ENCODE measurements at places on chromosomes 5 and 9. TPM values are rescaled to one million over a fixed set of nuclear protein-coding genes. Genes with fewer than 3 reads are reported as not detected.

The ARSB gene
- total RNA-seq: 13.3 TPM

The CCDC69 gene
- 15.4 TPM for total RNA-seq

The CKMT2 gene
- total RNA-seq: 1.7 TPM

The TMEM215 gene
- not detected for total RNA-seq

The DEPDC1B gene
- 3.1 TPM for total RNA-seq

GRCh38 chr9:88075966-88076285 is 62.3 kb downstream of the SPATA31C2 start:
- H3K27ac ChIP-seq: no peak overlapping the region
- no peaks in the 10 kb centered on the region for H3K27me3 ChIP-seq
- DNase-seq: peak; percentile 29
- no peak overlapping the region for H3K4me3 ChIP-seq
- H3K4me1 ChIP-seq: no peaks in the 10 kb centered on the region

DNA sequence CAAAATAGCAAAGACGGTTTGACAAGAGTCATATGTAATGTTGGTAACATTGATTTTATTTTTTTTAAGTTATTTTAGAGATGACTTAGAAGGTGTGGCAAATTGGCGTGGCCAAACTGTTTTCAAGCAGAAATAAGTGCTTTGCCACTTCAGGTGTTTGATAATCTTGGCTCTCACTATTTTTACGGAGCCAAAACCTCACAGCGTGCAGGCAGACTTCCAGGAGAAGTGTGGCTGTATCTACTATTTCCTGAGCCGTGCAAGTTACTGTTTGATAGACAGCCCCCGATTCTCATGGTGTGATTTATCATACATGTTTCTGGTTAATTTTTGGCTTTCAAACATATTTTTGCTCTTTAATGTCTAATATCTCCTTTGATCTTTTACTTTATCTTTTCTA is 269.5 kb downstream of the ADAMTSL1 start:
- DNase-seq: peak; percentile 18
- H3K4me3 ChIP-seq: no peak overlapping the region

DNA sequence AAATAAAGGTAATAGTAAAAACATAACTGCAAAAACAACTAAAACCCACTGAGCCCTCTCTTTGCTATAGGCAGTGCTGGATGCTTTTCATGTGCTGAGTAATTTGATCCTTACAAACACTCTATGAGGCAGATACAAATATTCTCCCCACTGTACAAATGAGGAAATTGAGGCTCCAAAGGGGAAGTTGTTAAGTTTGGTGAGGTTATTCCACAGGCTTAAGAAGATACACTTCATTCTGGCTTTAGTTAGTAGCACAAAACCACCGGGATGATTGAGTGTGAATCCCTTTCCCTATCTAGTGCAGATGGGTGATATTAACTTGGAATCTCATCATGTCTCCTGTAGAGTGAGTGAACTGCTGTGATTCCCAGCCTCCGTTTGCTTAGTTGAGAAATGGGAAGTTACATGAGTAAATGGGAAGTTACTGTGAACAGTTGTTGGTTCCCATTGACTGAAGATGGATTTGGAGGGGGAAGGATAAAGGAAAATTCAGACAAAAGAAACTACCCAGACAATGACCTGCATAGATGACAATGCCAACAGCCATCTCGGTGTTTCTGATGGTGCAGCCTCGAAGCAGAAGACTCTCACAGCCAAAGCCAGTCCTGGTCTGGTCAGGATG is 208.3 kb downstream of the ATP10B start:
- H3K4me1 ChIP-seq: no peaks in the 10 kb centered on the region
- no peak for DNase-seq
- H3K4me3 ChIP-seq: no peak overlapping the region
- H3K27me3 ChIP-seq: no peaks in the 10 kb centered on the region

DNA sequence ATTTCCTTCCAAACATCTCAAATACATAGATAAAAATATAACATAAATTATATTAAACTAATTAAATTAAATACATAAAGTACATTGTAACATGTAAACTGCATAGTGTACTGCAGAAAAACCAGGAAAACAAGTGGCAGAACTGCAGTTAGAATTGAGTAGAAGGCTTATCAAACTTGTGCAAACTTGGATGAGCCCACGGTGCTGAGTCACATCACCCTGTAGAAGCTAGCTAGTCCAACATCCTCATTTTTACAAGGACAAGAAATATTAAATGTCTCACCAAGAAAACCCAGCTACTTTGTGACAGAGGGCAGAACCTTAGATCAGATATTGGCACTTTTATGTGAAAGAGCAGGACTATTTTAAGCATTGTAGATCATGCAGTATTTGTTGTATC is 807.9 kb upstream of the NUDT12 start:
- H3K4me1 ChIP-seq: no peaks in the 10 kb centered on the region
- no peaks in the 10 kb centered on the region for H3K27me3 ChIP-seq
- H3K36me3 ChIP-seq: no peaks in the 10 kb centered on the region
- no peak overlapping the region for H3K27ac ChIP-seq
- DNase-seq: no peak

DNA sequence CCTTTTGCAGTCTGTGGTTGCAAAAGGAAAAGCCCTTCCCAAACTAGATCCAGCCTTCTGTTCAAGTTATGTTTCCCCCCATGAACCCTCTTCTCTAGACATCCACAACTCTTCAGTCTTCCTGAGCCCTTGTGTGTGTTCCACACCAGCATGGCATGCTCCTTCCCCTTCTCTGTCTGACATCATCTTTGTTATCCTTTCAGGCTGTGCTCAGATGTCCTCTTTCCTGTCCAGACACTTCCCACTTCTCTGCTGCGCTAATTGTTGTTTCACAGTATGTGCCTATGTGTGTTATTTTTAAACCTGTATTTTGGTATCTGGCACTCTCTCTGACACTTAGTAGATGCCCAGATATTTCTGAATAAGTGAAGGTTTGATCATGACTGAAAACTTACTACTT is 38.2 kb downstream of the FOCAD start:
- no peak overlapping the region for H3K4me3 ChIP-seq
- DNase-seq: peak; percentile 19
- H3K27ac ChIP-seq: no peak overlapping the region
- no peaks in the 10 kb centered on the region for H3K27me3 ChIP-seq

GRCh38 chr5:116740771-116741170 is 166.1 kb upstream of the SEMA6A start:
- H3K4me1 ChIP-seq: peaks cover 6% of the 10 kb centered on the region
- no peak for DNase-seq
- H3K36me3 ChIP-seq: no peaks in the 10 kb centered on the region
- H3K27me3 ChIP-seq: no peaks in the 10 kb centered on the region

GRCh38 chr5:124584991-124585715 is 161.3 kb downstream of the ZNF608 start:
- no peaks in the 10 kb centered on the region for H3K36me3 ChIP-seq
- no peak for DNase-seq
- no peaks in the 10 kb centered on the region for H3K4me1 ChIP-seq
- H3K4me3 ChIP-seq: no peak overlapping the region
- H3K27me3 ChIP-seq: no peaks in the 10 kb centered on the region

DNA sequence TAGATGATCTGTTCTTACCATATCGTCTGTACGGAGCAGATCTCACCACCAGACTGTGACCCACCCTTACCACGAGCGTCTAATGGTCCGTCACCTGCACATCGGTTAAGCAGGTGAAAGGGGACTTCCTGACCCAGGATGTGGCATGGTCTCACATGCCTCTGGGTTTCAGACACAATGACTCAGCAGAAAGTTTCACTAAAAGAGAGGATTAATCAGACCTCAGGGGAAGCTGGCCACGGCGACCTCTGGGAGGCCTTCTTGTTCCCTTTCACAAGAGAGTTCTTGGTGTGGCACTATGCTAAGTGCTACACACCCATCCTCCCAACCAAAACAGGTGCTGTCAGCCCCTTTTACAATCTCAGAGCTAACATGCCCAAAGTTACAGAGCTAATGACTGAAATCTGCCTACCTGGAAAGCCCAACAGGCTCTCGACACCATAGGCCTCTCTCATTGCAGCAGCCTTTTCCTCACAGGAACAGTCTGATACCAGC is 41.6 kb downstream of the ADAMTS12 start:
- H3K27me3 ChIP-seq: no peaks in the 10 kb centered on the region
- H3K36me3 ChIP-seq: peaks cover 3% of the 10 kb centered on the region
- no peak overlapping the region for H3K27ac ChIP-seq
- no peak for DNase-seq
- no peak overlapping the region for H3K4me3 ChIP-seq
- peaks cover 6% of the 10 kb centered on the region for H3K4me1 ChIP-seq

DNA sequence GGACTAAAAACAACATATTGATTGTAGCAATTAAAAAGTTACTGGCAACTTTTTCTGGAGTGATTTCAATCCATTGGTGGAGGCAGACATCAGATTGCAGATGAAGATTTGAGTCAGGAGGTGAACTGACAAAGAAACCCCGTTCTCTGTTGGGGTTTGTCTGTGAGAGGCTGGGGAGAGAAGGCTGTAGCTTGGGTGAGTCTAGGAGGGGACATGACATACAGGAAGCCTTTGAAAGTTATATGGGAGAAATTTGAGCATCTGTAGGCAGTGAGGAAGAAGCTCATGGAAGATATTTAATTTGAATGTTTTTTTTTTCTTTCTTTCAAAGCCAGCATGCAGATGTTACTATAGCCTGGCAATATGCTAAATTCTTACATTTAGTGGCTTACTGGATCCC is 26.0 kb downstream of the KDM4C start:
- H3K4me3 ChIP-seq: no peak overlapping the region
- no peaks in the 10 kb centered on the region for H3K27me3 ChIP-seq
- DNase-seq: no peak
- no peak overlapping the region for H3K27ac ChIP-seq

GRCh38 chr5:179878222-179879002 is 19.8 kb upstream of the MRNIP start:
- no peak overlapping the region for H3K4me3 ChIP-seq
- no peaks in the 10 kb centered on the region for H3K27me3 ChIP-seq
- no peak overlapping the region for H3K27ac ChIP-seq
- no peak for DNase-seq
- H3K36me3 ChIP-seq: peaks cover 55% of the 10 kb centered on the region

- no peak within 1 kb of the TSS for H3K27ac ChIP-seq
- no peak within 1 kb of the TSS for H3K4me3 ChIP-seq
- no peak for DNase-seq
These were observed at the start of gene RNF183 for GRCh38 chr9:113302792-113303418. TSS of gene RNF183 (minus strand) at chr9:113303376. CDS start at chr9:113298184, 5,192 bp downstream.

DNA sequence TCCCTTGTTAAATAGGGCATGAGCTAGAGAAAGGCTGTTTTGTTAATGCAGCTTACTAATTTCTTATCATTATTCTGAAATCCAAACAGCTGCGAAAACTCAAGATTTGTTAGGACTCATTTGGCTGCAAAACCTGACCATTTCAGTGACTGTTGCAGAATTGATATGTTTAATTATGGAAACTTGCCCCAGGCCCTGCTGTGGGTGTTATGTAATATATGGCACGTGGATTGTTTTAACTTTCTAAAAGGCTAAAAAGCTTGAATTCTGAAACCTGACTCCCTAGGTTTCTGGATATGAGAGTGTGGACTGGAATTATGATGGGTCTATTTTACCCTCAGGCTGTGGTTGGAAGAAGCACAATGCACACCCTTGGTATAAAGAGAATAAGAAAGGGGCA is 4.4 kb downstream of the IL9 start:
- H3K4me1 ChIP-seq: no peaks in the 10 kb centered on the region
- peaks cover 4% of the 10 kb centered on the region for H3K27me3 ChIP-seq
- no peaks in the 10 kb centered on the region for H3K36me3 ChIP-seq
- H3K27ac ChIP-seq: no peak overlapping the region

- no peak overlapping the region for H3K4me3 ChIP-seq
- peaks cover 31% of the 10 kb centered on the region for H3K4me1 ChIP-seq
- no peaks in the 10 kb centered on the region for H3K36me3 ChIP-seq
- DNase-seq: no peak
- H3K27ac ChIP-seq: no peak overlapping the region
These were observed 422.7 kb upstream of the GRAMD2B start for GRCh38 chr5:126000507-126000906.

- H3K36me3 ChIP-seq: no peaks in the 10 kb centered on the region
- DNase-seq: no peak
- no peaks in the 10 kb centered on the region for H3K4me1 ChIP-seq
- no peak overlapping the region for H3K27ac ChIP-seq
These were observed 68.2 kb downstream of the THBS4 start for GRCh38 chr5:80103371-80103770.

DNA sequence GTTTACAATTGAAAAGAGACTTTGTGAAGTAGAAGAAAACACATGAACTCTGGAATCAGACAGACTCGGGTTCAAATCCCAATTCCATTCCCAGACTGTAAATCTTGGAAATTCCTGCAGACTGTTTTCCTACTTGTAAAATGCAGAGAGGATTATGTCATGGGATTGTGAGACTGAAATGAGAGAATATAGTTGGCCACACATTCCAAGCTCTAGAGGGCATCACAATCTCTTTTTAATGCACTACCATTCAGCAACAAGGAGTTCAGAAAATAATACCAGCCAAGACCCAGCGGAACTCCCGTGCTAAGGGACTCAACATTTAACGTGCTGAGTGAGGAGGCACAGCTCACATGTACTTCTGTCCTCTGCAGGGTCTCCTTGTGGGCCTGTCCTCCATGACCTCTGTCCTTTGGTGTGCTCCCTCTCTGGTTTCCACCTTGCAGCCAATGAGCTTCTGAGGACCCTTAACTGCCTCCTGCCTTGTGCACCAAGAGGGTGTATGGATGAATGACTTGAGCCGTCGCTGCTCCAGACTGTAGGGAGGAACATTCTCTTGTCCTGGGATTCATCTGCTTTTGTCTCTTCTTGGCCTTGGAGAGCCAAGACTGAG is 263.5 kb downstream of the NTRK2 start:
- no peak overlapping the region for H3K27ac ChIP-seq
- H3K36me3 ChIP-seq: peaks cover 1% of the 10 kb centered on the region
- peaks cover 17% of the 10 kb centered on the region for H3K27me3 ChIP-seq
- peaks cover 1% of the 10 kb centered on the region for H3K4me1 ChIP-seq
- H3K4me3 ChIP-seq: no peak overlapping the region

DNA sequence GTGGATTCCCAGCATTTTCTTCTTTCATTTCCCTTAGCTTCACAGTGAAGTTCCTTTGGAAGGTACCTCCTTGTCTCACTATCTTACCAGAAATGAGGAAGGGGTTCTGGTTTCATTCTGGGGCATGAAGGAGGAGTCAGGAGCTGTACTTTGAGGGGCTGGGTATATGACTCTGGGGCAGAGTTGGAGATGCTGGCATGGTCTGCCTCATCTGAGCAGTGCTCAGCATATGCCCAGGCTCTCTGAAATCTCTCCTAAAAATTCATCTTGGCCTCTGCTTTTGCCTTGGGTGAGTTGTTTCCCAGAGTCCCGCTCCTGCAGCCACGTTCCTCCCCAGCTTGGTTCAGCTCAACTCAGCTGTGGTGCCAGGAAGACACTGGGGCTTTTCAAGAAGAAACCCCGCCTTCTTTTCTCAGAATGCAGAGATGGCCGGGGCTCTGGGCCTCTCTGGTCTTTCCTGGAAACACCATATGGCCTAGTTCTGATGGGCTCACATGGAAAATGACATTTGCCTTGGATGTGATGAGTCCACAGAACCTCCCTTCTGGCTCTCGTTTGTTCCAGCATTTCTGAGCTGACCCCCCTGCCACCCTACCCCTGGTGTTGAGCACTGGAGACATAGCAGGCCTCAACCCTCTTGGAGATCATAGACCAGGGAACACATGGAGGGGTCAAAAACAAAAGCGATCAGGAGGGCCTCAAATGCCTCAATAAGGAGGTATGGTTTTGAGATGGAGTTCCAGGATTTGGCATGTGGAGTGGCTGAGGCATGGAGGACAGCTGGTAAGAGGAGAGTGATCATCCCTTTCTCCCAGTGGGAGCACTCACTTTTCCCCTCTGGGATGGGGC is 12.0 kb upstream of the TGFBR1 start:
- H3K27me3 ChIP-seq: no peaks in the 10 kb centered on the region
- no peaks in the 10 kb centered on the region for H3K4me1 ChIP-seq
- H3K27ac ChIP-seq: no peak overlapping the region
- H3K36me3 ChIP-seq: no peaks in the 10 kb centered on the region
- no peak overlapping the region for H3K4me3 ChIP-seq
- DNase-seq: no peak

- H3K36me3 ChIP-seq: no peaks in the 10 kb centered on the region
- DNase-seq: no peak
- no peaks in the 10 kb centered on the region for H3K27me3 ChIP-seq
- H3K4me1 ChIP-seq: no peaks in the 10 kb centered on the region
These were observed 110.5 kb upstream of the KLF4 start for GRCh38 chr9:107600060-107600573.
